ENCODE measurements at places on chromosomes 2 and 18.

DNA sequence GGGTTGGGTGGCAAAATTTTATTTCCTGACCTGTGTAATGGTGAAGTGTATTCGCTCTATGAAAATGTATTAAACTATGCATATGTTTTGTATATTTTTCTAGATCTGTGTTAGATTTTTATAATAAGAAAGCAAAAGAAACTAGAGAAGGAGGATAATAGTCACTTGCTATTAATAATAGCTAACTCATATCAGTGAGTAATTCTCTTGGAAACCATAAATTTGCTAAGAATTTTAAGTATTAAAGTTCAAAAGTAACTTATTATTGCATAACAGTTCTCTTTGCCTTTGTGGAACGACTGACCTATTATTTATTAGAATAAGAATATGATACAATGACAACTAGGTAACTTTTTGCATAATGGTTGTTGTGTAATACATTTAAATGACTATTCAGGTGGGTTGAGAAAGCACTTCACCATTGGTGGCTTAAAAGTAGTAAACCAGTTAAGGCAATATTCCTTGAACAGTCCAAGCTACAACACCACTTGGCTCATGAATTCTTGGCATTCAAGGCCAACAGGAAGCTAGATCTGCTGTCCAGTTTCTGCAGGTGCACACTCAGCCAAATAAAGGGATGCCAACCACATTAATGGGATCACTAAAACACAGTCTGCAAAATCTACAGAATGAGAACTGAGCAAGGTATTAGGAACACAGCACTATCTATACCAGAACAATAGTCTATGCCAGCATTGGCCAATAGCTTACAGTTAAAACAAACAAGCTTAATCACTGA lies 921.3 kb downstream of the CPS1 start:
- DNase-seq, result no peak

DNA sequence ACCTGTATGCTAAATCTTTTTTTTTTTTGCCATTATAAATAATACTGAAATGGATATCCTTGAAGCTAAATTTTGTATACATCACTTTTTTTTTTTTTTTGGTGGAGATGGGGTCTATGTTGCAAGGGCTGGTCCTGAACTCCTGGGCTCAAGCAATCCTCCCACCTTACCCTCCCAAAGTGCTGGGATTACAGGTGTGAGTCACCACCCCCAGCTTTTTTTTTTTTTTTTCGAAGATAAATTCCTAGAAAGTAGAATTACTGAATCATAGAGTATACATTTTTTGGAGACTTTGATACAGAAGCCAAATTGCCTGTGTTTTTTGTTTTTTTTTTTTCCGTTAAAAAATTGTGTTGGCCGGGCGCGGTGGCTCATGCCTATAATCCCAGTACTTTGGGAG lies 51.0 kb upstream of the MCFD2 start:
- no peak for DNase-seq

- no peak for DNase-seq
Observed at GRCh38 chr2:122755281-122755780, 999.9 kb downstream of the TSN start.

DNA sequence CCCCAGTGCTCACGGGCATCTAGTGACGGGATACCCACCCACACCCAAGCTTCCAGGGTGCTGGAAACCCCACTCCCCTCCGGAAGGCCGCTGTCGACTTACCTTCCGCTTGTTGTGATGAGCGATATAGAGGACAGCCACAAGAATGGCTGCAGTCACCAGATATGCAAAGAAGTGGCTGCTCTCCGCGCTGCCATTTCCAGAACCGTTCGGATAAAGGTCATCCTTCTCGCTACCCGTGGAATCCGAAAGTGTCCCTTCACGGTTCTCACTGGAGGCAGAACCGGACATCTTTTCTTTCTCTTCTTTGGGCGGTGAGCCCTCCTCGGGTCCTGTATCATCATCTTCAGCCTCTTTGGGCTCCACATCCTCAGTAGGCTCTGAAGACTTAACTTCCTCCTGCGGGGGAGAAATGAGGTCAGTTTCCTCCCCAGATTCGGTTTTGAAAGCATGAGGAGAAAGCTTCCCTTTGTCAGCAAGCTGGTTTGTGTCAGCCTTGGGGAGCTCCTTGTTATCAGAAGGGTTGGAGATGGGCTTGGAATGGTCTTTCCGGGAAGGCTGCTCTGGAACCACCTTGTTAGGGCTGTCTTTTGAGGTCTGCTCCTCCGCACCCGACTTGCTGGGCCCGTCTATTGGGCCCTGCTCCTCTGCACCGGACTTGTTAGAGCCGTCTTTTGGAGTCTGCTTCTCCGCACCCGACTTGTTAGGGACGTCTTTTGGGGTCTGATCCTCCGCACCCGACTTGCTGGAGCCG lies 1.2 kb downstream of the TGOLN2 start:
- DNase-seq, result no peak

DNA sequence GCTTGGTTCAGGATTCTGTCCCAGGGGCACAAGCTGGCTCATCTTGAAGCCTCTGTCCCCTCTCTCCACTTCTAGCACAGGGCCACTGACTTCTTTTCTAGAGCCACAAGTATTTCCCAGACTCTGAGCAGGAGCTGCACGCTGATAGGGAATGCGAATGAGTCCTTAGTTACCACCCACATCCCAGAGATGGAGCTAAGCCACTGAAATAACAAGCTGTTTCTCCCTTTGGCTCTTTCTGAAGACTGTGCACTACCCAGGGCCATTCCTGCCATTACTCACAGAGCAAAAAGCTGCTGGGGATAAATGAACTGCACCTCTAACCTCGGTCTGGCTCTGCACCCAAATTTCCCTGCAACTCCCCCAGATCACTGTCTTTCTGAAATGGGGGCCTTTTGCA lies 70.6 kb downstream of the TSN start:
- no peak for DNase-seq

DNA sequence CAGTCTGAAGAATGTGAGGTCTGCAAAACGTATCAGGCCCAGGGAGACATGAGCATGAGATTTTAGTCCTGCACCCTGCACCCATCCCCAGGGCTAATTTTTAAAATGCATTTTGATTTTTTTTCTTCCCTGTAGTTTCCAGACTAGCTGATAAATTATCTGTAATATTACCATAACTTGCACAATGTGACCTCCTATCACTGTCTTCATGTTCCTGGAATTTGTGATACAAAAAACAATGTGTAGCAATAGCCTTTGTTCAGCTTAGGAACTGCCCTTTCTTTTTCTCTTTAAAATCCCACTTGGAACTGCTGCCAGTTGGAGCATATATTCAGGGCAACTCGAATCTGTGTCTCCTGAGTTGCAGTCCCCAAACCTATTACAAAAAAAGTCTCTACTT lies 222.8 kb upstream of the HS6ST1 start:
- no peak for DNase-seq

- DNase-seq, result no peak
Observed at GRCh38 chr2:238802957-238803356, 44.9 kb upstream of the TWIST2 start.

Data from stimulated activated CD8-positive, alpha-beta memory T cell treated with anti-CD3 and anti-CD28 coated beads, Interleukin-7, amount 100 ng/mL, for 48 hours (primary cell).